Fibroblast of skin of right quadriceps (primary cell): ENCODE measurements at places on chromosomes 6 and 20.
A peak's percentile ranks its signal among the peaks of the same experiment; 100 is the strongest.

DNA sequence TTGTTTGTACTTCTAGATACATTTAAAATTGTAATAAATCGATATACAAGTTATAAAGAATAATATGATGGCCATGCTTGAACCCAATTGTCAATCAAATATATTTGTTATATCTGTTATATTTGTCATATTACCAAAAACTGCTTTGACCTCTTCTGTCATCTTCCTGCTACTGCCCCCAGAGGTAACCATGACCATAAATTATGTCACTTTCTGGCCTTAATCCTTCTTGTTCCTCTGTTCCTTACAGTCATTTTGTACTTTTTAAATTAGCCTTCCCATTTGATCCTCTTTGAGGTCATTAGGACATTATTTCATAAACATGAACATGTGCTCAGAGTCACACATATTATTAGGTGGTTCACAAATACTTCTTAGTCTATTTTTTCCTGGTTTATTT, 124.7 kb downstream of the HFE start:
- no peak for DNase-seq

DNA sequence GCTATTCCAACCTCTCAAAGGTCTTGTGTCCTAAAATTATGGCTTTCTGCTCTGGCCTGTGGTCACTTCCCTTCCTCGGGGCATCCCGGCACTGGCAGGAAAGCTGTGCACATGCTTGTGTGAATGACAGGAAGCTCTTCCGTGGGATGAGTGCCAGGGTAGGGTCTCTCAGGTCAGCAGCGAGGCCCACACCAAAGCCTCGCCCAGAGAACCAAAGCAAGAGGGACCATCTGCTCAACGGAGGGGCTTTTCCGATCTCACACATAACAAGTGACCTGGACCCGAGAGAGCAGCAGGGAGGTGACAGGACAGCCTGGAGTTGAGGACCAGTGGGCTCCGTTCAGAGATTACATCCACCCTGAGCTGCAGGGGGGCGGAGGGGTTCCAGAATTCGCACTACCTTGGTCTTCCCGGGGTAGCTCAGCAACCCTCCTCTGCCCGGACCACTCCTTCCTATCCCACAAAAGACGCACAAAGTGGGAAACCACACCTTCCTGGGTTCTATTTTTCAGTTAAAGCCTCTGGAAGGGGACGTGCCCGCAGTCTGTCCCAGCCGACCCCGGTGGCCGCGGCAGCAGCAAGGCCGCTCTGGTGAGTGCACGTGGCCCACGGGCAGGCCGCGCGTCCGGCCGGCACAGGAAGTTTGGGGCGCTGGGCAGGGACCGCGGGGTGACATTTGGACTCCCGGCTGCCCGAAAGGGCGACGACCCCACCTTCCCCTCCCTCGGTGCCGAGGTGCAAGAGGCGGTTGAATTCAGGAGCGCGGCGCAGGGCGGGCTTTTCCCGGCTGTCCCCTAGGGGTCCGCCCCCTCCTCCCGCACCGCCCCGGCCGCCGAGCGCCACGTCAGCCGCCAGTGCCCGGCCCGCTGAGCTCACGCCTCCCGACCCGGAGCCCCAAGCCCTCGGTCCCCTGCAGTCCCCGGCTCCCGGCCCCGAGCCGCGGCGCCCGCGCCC, 988 bp downstream of the TXNDC5 start:
- peak; percentile 50 for DNase-seq

DNA sequence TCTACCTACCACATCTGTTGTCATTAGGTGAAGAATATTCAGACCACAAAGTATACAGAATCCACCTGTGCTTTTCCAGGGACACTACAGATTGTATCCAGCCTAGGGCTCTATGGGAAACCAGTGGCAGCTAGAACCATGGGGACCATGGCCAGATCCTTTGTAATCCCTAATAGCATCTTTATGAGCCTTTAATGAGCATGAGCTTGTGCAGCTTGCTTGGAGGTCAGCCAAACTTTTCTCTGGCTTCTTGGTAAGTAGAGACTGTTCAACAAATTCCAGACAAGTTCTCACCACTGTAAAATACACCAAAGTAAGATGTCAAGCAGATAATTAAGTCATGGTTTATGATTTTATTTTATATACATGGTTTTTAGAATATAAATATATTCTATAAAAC, 301.6 kb upstream of the ADGRB3 start:
- DNase-seq = no peak

DNA sequence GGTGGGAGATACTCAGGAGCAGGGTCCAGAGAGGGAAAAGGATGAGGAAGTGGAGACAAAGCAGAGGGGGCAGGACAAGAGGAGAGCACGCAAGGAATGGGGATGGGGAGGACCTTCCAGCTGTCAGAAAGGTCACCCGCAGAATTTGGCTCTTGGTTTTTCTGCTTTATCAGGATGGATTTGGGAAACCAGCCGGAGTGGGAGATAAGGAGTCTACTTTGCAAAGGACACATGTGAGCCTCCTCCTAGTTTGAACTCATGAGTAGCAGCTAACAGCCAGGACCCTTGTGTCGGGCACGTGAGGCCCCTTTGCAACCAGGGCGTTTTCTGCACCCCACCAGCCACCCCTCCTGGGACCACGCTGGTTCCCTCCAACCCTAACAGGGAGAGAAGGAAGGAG, 7.6 kb upstream of the MICA start:
- DNase-seq = no peak

GRCh38 chr6:74074645-74075044, 378.6 kb downstream of the CD109 start:
- DNase-seq = no peak

DNA sequence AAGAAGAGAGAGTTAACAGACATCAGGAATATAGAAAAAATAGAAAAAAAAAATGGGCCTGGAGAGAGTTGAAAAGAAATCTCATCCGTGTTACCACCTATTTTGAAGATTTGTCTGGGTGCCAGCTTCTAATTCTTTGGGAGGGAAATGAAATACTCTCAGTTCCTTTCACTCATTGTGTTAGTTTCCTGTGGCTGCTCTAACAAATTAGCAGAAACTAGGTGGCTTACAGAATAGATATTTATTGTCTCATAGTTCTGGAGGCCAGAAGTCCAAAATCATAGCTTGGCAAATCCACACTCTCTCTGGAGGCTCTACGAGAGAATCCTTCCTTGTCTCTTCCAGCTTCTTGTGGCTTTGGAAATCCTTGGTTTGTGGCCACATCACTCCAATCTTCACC, 225.1 kb upstream of the BTBD3 start:
- DNase-seq = no peak
